ENCODE measurements at places on chromosomes 16 and 17.
A peak's percentile ranks its signal among the peaks of the same experiment; 100 is the strongest.

- DNase-seq, result no peak
Measured at GRCh38 chr17:40287159-40287493, 553 bp upstream of the CDC6 start.

DNA sequence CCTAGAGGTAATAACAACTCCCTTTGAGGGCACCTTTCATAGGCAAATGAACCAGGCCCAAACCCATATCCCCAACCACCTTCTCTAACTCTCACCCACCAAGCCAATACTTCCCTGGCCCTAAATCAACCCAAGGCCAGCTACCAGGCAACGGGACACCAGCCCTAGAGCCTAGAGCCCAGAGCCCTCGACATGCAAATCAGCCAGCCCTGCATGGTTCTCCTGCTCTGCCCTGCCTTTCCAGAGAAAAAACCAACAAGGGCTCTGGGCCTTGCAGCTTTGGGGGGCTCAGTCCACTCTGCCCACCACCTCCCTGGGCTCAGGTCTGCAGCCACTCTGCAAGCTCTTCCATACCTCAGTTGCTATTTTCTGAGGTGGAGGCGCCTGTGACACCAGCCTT, 55.0 kb downstream of the PITPNM3 start:
- no peak for DNase-seq

GRCh38 chr17:2595716-2596115, 2.3 kb downstream of the PAFAH1B1 start:
- DNase-seq, result no peak

DNA sequence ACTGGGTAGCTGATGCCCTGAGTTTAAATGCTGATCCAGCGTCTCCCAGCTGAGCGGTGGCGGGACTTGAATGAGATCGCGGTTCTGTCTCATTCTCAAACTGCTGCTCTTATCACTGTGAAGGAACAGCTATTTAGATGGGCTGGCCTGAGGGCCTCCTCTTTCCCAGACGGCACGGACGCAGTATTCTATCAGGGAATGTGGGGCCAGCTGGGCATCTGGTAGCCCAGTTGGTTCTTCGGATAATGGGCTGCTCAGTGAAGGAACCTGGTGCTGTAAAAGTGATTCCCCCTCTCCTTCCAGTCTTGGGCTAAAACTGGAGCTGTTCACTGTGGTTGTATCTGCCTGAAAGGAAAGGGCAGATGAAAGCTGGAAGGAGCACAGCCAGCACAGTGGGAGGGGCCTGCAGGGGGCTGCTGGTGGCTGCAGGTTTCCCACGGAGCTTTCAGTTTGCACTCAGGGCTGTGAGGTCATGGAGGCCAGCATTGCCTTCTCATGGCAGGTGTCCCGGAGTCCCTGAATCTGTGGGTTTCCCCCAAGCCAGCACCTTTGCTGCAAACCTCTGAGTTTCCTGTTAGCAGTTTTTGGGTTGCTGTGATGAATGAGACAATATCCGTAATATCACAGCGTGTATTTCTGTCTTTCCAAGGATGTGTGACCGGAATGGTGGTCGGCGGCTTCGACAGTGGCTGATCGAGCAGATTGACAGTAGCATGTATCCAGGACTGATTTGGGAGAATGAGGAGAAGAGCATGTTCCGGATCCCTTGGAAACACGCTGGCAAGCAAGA, 3.6 kb downstream of the IRF8 start:
- DNase-seq, result no peak

DNA sequence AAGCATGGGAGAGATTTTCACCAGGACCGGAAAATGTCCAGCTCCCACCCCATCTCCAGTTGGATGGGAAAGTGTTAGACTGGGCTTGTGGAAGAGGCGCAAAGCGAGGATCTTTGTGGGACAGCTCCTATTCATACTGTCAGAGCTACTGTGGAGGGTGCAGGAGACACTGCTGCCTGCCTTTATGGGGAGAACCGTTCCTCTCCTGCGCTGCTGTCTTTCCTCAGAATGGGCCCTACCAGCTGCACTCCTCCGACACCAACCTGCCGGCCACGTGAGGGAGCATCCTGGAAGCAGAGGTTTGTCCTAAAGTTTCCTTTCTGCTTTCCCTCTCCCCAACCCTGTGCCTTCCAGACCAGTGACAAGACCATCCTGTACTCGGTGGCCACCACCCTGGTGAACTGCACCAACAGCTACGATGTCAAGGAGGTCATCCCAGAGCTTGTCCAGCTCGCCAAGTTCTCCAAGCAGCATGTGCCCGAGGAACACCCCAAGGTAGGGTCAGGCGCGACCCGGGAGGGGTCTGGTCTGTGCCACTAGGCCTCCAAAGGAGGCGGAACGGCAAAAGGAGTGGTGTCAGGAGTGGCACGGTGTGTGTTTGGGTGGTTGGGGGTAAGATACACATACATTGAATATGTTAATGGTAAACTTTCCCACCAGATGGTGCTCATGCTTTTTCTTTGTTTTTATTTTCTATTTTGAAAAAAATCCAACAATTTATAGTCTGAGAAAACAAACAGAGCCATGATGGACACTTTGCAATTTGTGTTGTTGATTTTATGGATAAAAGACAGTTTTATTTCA, 23.0 kb downstream of the SLC35G3 start:
- no peak for DNase-seq

DNA sequence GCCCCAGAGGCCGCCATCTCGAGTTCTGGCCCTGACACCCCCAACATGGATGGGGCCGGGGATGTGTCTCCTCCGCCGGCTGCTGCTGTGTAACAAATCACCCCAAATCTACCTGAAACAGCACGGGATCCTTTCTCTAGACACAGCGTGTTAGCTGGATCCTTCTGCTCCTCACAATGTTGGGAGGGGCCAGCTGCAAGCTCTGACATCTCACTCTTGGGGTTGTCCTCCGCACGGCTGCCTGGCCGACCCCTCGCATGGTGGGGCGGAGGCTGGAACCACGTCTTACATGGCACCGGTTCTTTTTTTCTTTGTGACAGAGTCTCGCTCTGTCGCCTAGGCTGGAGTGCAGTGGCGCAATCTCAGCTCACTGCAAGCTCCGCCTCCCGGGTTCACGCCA, 11.6 kb upstream of the DEF8 start:
- no peak for DNase-seq

GRCh38 chr17:2023256-2023655, 1.9 kb downstream of the RTN4RL1 start:
- DNase-seq, result no peak

DNA sequence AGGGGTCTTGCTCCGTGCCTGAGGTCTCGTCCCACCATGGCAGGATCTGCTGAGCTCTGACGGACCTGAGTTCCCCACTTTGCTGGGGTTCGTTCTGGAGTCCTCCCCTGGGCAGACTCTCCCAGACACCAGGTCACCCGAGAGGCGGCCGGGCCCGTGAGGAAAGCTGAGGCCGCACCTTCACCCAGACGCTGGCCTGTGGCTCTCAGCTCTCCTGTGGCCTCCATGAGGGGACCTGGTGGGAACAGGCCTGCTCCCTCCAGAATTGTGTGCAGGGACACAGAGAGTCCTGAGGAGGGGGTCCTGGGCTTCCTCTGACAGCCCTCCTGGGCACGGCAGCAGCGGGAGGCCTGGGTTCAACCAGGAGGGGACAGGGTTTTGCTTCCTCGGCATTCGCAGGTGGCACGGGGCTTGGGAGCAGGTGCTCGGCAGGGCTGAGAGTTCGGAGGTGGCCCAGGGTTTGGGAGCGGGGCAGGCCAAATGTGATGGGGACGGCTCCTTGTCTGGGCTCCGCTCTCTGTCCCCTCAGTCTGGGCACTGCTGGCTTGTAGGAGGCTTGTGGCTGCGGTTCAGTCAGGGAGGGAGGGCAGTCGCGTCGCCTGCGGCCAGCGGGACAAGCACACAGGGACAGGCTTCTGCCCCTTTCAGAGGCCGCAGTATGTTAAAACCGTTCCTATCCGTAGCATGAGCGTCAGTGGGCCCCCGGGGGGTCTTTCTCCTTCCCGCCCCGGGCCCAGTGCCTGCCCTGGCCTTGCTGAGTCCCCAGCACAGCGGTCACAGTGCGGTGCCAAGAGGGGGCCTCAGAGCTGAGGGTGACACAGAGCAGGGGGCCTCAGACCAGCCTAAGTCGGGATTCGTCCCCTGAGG, 8.1 kb upstream of the SNAI3 start:
- DNase-seq, result no peak

- no peak for DNase-seq
Measured at GRCh38 chr17:33389504-33390135, 96.5 kb upstream of the ASIC2 start.

DNA sequence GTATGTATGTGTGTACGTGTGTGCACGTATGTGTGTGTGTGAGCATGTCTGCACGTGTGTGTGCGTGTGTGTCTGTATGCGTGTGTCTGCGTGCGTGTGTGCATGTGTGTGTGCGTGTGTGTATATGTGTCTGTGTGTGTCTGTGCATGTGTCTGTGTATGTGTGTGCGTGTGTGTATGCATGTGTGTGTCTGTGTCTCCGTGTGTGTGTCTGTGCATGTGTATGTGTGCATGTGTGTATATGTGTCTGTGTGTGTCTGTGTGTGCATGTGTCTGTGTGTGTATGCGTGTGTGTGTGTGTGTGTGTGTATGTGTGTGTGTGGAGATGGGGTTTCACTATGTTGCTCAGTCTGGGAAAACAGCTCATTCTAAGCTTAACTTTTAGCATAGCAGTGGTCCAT, 43.9 kb downstream of the ATP2C2 start:
- no peak for DNase-seq

DNA sequence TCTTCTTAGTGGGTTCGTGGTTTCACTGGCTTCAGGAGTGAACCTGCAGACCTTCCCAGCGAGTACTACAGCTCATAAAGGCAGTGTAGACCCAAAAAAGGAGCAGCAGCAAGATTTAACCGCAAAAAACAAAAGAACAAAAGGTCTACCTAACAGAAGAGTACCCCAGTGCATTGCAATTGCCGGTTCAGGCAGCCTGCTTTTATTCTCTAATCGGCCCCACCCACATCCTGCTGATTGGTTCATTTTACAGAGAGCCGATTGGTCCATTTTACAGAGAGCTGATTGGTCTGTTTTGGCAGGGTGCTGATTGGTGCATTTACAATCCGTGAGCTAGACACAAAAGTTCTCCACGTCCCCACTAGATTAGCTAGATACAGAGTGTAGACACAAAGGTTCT, 2.0 kb upstream of the ARRB2 start:
- no peak for DNase-seq

DNA sequence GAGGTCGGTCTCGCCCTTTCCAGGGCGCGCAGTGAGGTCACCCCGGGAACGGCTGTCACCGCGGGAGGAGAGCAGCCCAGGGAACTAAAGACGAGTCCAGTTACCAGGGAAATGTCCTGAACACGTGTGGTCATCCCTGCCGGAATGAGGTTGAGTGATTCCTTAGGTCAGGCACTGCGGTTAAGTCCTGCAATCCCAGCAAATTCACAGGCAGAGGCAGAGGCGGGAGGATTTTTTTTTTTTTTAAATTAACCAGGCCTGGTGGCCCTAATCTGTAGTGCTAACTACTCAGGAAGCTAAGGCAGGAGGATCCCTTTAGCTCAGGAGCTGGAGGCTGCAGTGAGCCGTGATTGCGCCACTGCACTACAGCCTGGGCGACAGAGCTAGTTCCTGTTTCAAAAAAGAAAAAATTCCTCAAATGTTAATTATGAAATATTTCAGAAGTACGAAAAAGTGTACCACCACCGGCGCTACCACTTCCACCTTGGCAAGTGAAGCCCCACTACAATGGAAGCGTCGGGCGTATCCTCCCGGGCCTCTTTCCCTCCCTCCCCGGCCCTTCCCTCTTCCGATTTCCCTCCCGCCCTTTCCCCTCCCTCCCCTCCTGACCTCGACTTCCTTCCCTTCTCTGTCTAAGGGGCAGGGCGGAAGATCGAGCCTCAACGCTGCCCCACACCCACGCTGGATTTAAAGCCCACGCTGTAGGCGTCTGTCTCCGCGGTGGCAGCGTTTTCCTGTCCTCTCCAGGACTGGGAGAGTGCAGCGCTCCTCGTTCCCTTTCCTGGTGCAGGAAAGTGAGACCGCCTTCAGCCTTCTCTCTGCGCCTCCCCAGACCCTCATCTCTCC, 27.3 kb downstream of the SLFN11 start:
- DNase-seq, result no peak

GRCh38 chr17:3602499-3602898, 6.7 kb downstream of the TRPV1 start:
- DNase-seq, result no peak

- DNase-seq, result no peak
Measured at GRCh38 chr16:86375364-86375763, 135.0 kb upstream of the FOXF1 start.

GRCh38 chr17:41837761-41838538, at the start of gene KLHL10:
Gene KLHL10, plus strand, starts transcription at chr17:41837825. Its CDS starts 108 bp downstream, at chr17:41837933.
- no peak for DNase-seq

DNA sequence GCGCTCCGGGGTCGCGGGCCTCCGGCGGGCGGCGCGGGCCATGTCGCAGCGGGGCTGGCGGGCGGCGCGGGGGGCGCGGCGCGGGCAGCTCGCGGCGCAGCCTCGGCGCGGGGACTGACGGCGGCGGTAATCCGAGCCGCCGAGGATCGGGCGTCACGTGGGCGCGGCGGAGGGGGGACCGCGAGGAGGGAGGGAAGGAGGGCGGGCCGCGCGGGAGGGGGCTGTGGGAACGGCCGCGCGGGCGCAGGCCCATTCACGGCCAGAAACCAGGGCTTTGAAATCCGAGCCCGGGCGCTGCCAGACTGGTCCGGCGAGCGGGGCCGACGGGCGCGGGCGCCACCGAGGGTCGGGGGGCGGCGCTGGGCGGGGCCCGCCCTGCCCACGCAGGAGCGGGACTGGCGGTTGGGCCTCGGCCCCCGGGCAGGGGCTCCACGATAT, at the start of gene MTSS2:
Gene MTSS2, minus strand, starts transcription at position 116 of the 438 bp plus-strand sequence. CDS start 262 bp downstream, outside the sequence.
- peak; percentile 84 for DNase-seq

DNA sequence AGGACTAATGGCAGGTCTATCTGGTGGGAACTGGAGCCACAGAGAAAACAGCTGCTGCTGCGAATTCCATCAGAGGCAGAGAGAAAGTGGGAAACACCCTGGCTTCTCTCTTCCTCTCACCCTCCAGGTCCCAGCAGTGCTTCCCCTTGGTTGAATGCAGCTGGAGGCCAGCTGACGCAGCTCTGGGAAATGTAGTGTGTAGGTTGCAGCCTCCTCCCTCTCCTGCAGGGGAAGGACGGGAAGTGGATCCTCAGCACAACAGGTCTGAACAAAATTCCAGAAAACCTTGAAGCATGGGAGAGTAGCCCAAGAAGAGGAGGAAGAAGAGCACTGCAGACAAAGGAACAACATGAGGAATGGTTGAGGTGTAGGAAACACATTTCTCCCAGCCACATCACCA, 67.8 kb upstream of the MMP2 start:
- no peak for DNase-seq

DNA sequence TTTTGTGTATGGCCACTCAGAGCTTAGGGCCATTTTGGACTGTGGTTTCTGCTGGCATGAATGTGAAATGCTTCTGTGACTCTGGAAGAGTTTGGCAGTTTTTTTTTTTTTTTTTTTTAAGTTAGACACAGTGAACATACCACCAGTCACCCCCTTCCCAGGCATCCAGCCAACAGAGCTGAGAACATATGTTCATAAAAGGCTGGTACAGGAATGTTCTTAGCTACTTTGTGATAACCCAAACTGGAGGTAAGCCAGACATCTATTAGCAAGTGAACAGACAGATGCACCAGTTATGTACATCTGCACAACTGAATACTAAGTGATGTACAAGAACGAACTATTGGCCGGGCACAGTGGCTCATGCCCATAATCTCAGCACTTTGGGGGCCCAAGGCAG, 92.7 kb downstream of the ABCC1 start:
- no peak for DNase-seq
